ENCODE measurements at places on chromosomes 2 and 18.
A peak's percentile ranks its signal among the peaks of the same experiment; 100 is the strongest.

DNA sequence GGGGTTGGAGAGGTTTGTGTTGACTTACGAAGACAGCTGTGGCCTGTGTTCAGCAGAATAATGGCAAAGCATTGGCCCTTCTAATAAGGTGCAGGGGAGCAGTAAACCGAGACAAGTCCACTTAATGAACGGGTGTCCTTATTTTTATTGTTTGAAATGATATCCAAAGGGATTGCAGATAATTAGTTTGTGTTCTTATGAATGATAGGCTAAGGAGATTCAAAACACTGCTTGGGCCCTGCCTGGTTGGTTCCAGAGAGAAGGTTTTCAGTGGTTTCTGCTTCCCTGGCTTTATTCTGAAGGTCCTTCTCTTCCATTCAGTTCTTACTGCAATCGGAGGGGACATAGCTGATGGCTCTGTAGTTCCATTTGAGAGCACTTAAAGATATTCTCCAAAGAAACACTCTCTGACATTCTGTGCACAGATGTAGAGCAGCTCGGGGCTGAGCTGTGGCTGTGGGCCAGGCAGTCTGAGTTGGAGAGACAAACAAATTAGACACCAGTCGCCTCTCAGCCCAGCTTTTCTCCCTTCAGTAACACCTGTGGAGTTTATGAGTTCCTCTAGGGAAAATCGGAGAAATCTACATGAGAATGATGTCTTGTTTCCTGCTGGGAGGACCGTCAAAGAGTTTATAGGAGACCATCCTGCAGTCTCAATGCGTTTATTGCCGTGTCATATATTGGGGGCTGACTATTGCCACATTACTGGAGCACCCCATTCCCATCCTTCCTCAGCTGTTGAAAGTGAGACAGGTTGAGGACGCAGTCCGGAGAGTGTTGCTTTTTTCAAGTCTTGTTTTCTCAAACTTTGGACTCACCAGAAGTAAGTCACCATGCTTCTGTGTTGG is 6.5 kb downstream of the GREB1 start:
- no peak for DNase-seq

DNA sequence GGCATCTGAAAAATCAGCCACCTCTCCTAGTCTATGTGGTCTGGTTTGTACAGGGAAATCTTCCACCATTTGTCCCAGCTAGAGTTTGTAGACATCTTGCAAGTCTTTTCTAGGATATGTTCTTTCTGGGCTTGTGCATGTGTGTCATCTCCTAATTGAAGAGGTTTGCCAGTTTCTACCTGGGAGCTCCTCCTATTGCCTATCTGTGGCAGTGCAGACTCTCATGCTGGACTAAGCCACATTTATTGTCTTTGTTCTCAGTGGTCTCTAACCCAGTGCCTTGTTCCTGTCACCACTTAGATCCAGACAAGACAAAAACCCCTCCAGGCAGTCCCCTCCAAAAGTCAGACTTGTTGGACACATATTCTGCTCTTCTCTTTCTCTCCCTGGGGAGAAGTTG is 72.0 kb upstream of the MRPS9 start:
- DNase-seq, result no peak

- DNase-seq, result peak; percentile 39
These were observed 242.6 kb downstream of the PHLPP1 start for GRCh38 chr18:62957885-62958472.

DNA sequence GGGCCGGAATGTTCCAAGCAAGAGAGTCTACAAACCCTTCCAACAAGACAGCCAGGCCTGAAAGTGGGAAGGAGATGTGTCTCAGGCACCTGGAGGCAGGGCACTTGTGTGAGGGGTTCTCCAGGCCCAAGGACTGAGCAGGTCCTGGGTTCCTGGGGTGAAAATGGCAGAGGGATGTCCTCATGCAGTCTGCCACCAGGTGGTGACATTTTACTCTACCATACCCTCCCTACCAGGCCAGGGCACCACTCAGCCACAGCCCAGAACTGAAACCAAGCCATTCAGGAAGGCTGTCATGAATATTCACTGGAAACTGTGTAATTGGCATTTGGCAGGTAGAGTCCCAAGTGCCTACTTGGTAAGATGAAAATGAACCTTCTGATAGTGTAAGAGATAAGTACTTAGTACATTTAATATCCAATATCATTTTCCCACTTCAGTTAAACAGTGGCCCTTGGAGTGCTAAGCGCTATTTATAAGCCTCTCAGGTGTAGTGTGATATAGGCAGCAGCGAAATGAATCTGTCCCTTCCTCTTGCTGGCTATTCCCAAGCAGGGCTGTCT is 185.1 kb downstream of the MYO5B start:
- peak; percentile 21 for DNase-seq

DNA sequence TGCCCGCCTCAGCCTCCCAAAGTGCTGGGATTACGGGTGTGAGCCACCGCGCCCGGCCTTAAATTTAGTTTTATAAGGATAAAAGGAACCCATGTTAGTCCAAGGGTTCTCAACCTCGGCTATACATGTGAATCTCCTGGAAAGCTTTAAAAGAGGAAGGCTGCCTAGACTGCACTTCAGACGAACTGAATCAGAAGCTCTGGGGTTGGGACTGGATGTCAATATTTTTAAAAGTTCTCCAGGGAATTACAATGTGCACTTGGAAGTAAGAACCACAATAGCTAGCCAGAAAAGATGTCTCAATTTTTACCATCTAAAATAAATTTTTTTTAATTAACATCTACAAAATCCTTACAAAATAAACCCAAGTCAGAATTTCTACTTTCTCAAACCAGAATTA is 10.1 kb downstream of the LMAN2L start:
- DNase-seq, result no peak

DNA sequence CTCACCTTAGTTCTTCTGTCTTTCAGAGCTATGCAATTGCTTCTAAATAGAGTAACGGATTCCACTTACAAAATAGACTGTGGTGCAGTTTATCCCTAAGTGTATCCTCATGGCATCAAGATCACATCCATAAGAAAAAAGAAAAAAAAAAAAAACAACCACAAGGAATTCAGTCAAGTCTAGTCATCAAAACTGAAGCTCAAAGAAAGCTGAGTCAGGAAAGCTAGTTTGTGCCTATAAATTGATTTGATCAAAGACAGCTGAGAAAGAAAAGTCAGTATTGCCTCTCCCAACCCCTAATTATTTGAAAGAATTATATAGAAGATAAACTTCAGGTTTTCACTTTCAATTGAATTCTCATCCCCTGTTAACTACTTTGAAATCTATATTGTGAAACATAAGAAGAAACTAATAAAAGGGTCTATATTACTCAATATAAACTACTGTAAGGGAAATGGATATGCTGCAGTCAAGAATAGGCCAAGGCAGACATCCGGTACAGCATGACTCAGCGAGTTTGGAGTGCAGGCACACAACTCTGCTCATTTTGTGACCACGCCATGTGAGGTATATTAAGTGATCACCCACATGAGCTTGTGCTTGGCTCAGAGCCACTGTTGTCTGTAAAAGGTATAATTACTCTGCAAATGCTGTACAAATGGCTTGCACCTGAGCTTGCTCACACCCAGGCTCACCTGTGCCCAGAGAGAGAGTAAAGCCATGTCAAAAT is 568.1 kb upstream of the CRIM1 start:
- DNase-seq, result no peak
